ENCODE measurements at places on chromosomes 2 and 18.

DNA sequence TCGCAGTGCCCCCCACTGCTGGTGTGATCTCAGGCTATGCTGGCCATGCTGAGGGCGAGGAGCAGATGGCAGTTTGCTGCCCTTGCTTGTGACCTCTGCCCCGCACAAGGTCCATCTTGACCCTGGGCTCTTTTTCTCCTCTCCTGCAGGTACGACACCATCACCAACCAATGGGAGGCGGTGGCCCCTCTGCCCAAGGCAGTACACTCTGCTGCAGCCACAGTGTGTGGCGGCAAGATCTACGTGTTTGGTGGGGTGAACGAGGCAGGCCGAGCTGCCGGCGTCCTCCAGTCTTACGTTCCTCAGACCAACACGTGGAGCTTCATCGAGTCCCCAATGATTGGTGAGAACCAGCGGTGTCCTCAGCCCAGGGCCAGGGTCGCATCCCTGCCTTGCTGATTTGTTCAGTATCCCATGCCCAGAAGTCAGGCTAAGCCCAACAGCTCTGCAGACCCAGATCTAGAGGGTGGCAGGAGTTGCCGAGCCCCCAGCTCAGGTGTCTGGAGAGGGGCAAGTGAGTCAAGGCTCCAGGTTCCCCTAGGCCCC is 223.8 kb downstream of the ATAD2B start:
- DNase-seq = no peak

DNA sequence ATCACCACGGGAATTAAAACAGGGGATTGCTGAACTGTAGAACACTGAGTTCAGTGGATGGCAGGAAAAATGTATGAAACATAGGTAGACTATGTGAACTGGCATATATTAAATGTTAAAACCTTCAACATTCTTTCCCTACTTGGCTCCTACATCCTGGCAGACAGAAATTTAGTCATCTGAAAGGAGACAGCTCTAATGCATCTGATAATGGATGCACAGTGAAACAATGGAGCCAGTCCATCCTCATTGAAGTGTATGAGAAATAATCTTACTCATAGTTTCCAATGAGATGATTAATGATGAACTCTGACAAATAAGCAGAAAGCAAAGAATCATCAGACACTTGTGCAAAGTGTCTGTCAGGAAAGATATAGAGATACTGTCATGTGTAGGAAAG is 1629.7 kb upstream of the TMEFF2 start:
- DNase-seq = peak; percentile 23

- peak; percentile 41 for DNase-seq
These were observed 20.2 kb downstream of the IL18RAP start for GRCh38 chr2:102442967-102443828.

DNA sequence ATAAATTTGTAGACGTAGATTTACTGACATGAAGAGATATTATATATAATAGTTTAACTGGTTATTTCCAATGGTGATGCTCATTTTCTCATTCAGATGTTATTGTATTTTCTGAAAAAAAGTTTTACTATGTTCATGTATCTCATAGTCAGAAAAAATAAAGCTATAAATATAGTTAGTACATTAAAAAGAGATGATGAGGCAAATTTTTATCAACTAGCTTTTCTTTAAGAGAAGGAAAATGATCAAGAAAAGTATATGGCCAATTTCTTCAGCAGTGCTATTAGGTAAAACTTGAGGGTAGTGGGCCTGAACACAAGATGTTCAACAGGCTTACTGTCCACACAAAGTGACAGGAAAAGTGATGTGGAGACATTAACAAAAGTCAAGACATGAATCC is 11.7 kb downstream of the TTC21B start:
- no peak for DNase-seq

DNA sequence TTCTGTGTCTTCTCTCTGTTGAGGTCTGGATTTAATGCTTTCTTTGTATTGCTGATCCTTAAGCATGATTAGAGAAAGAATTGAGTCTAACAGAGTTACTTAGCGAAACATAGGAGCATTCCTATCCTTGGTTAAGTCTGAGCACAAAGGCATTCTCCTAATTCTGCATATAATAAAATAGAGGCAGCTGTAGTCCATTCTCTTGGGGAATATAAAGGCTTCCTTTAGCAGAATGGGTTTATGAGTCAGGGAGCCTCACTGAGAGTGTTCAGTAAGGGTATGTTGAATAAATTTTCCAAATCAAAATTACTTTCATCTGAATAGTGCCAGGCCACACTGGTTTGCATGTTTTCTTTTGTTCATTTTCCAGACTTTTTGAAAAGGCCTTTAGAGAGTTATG is 101.5 kb downstream of the GALNT1 start:
- DNase-seq = no peak

DNA sequence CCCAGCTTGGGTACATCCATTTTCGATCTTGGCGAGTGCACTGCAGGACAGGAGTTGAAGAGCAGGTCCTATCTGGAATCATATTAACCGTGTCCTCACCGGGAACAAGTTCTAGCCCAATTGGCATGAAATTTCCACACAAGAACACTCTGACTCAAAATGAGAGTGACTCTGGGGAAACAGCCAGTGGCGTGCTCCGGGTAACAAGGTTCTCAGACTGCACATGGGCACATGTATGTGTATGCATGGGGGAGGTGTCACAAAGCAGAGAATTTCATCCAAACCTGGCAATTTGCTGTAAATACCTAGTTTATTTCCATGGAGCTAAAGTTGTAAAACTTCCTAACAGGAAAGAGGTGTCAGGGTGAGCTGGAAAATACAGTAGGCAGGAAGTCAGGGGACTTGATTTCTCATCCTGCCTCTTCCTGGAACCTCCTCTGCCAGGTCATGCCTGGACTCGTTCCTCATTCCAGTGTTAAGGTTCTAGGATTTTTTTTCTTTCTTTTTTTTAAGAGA is 1.7 kb downstream of the TUBB6 start:
- DNase-seq = peak; percentile 93

- DNase-seq = peak; percentile 40
These were observed 167.0 kb downstream of the AFF3 start for GRCh38 chr2:99975386-99975785.

DNA sequence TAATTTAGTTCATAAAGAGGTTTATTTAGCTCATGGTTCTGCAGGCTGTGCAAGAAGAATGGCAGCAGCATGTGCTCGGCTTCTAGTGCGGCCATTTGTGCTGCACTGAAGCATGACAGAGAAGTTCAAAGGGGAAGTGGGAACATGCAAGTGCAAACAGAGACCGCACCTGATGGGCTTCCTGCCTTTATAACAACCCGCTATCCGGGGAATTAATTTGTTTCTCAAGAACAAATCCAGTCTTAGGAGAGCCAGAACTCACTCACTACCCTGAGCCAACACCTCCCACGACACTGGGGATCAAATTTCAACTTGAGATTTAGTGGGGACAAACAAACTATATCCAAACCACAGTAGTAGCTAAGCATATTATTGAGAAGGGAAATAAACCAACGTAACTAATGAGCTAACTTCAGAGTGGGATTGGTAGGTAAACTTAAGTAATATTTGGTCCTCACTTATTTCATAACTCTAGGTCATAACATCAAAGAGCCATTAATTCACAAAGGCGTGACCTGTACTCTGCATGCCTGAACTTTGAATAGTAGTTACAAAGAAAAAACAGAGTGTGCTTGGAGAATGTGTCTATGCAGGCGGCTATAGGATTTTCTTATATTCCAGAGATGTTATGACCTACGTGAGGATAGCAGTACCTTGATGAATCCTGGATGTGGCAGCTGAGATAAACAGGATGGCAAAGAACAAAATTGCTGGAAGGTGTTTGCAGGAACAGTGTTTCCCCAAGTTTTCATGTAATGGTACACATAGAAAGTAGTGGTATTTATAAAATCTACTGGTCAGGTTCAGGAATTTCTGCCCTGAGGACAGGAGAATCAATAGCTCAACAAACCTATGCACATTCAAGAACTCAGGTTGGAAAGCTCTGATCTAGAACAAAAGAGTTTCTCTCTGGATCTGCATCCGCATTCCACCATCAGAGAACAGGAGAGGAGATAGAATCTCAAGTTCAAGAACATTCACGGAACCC is 845.9 kb upstream of the ID2 start:
- no peak for DNase-seq
